ENCODE measurements at places on chromosomes 6 and 20. TPM values are rescaled to one million over a fixed set of nuclear protein-coding genes. Genes with fewer than 3 reads are reported as not detected.

DNA sequence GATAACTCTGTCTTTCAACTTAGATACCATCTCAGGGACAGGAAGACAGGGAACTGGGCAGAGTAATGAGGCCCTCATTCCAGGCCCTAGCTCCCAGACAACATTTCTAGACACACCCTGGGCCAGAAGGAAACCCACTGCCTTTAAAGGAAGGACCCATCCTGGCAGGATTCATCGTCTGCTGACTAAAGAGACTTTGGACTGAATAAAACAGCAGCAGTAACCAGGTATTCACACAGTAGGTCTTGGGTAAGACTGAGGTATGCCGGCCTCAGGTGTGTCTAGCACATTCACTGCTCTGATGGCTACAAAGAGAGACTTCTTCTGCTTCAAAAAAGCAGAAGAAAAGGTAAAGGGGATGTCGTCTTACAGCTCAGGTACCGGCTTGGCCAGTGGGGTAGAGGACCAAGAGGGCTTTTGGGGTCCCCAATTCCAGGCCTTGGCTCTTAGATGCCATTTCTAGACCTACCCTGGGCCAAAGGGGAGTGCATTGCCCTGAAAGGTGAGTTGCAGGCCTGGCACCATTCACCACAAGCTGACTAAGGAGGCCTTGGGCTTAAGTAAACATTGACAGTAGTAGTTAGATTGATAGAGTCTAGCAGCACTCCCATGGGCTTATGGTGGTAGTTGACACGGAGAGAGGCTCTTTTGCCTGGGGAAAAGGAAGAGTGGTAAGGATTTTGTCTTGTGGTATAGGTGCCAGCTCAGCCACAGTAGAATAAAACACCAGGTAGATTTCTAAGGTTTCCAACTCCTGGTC lies 13.4 kb downstream of the SNX14 start:
- no peak overlapping the region for H3K4me3 ChIP-seq
- H3K36me3 ChIP-seq: no peaks in the 10 kb centered on the region
- H3K4me1 ChIP-seq: peaks cover 4% of the 10 kb centered on the region
- DNase-seq: no peak
- H3K27ac ChIP-seq: no peak overlapping the region

- no peak for DNase-seq
- H3K36me3 ChIP-seq: no peaks in the 10 kb centered on the region
- no peak overlapping the region for H3K27ac ChIP-seq
- no peaks in the 10 kb centered on the region for H3K27me3 ChIP-seq
- H3K4me3 ChIP-seq: no peak overlapping the region
Measured at GRCh38 chr20:23923891-23924435, 44.4 kb upstream of the CST5 start.

GRCh38 chr6:105550955-105551620 lies 148.2 kb upstream of the PREP start:
- DNase-seq: no peak
- H3K4me3 ChIP-seq: no peak overlapping the region
- H3K4me1 ChIP-seq: no peaks in the 10 kb centered on the region
- H3K36me3 ChIP-seq: no peaks in the 10 kb centered on the region
- H3K27me3 ChIP-seq: no peaks in the 10 kb centered on the region

GRCh38 chr20:8714206-8714605 lies 354.7 kb upstream of the PLCB4 start:
- no peak for DNase-seq
- H3K4me3 ChIP-seq: no peak overlapping the region
- H3K27ac ChIP-seq: no peak overlapping the region
- no peaks in the 10 kb centered on the region for H3K4me1 ChIP-seq
- H3K36me3 ChIP-seq: no peaks in the 10 kb centered on the region

DNA sequence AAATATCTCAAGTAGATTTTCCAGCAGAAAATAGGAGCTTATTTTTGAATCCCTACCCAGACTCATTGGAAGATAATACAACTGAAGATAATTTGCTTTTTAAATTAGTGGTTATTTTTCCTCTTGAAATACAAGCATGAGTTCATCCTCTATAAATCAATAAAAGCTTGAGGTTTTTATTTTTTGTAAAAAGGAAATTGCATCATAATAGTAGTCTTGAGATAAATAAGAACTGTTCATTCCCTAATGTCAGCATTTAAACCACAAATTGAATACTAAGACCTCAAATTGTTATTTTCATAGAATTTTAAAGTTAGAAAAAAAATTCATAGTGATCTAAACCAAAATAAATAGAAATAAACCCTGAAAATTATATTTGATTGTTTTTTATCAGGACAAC lies 719.1 kb downstream of the CD109 start:
- H3K36me3 ChIP-seq: no peaks in the 10 kb centered on the region
- no peak overlapping the region for H3K4me3 ChIP-seq
- H3K27ac ChIP-seq: no peak overlapping the region

DNA sequence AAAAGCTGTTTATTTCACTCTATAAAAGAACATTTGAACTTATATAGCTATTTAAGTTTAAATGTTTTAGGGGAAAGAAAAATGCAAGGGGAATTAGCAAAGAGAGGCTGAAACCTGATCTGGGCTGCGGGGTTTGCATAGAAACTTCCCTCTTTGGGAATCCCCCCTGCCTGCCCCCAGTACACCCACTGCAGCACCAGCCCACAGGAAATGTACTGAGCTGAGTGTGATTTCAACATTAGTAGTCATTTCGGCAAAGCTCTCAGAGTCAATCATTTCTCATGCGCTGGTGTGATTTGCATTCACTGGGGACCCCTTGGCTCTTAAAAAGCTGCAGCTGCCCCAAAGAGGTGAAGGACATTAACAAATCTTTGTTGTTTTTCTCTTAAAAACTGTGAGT lies 859.4 kb downstream of the MAFB start:
- H3K4me3 ChIP-seq: no peak overlapping the region
- H3K27ac ChIP-seq: no peak overlapping the region
- no peaks in the 10 kb centered on the region for H3K4me1 ChIP-seq
- DNase-seq: no peak

GRCh38 chr6:26327450-26328264 lies 37.3 kb upstream of the BTN3A2 start:
- peaks cover 47% of the 10 kb centered on the region for H3K27me3 ChIP-seq
- peak overlapping the region; percentile 42 for H3K4me3 ChIP-seq
- H3K4me1 ChIP-seq: no peaks in the 10 kb centered on the region
- no peak overlapping the region for H3K27ac ChIP-seq
- H3K36me3 ChIP-seq: no peaks in the 10 kb centered on the region

GRCh38 chr6:166434336-166434735 lies 51.6 kb upstream of the MPC1 start:
- no peaks in the 10 kb centered on the region for H3K36me3 ChIP-seq
- DNase-seq: no peak
- no peak overlapping the region for H3K4me3 ChIP-seq
- H3K27me3 ChIP-seq: no peaks in the 10 kb centered on the region

DNA sequence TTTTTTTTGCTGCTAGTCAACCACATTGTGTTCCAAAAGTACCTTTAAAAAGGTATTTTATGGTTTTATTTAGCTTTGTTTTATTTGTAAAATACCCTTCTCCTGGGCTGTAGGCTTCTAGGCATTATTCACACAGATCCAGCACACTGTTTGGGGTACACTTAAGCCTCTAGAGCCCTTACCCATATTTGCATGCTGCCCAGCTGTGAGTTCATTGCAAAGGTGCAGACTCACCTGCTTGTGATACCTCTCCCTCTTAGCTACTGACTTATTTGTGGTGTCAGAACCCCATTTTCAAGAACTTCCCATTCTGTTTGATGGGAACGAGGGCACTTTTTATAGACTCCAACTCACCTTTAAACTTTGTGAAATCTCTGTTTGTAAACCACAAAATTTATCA lies 69.8 kb downstream of the RIN2 start:
- no peak for DNase-seq
- H3K27ac ChIP-seq: peak overlapping the region; percentile 62
- H3K4me1 ChIP-seq: peaks cover 21% of the 10 kb centered on the region
- H3K4me3 ChIP-seq: no peak overlapping the region
- no peaks in the 10 kb centered on the region for H3K27me3 ChIP-seq

GRCh38 chr6:37507077-37507476 lies 7.4 kb upstream of the CCDC167 start:
- H3K4me1 ChIP-seq: no peaks in the 10 kb centered on the region
- H3K27ac ChIP-seq: no peak overlapping the region
- peaks cover 11% of the 10 kb centered on the region for H3K27me3 ChIP-seq
- no peaks in the 10 kb centered on the region for H3K36me3 ChIP-seq
- no peak for DNase-seq
- no peak overlapping the region for H3K4me3 ChIP-seq

DNA sequence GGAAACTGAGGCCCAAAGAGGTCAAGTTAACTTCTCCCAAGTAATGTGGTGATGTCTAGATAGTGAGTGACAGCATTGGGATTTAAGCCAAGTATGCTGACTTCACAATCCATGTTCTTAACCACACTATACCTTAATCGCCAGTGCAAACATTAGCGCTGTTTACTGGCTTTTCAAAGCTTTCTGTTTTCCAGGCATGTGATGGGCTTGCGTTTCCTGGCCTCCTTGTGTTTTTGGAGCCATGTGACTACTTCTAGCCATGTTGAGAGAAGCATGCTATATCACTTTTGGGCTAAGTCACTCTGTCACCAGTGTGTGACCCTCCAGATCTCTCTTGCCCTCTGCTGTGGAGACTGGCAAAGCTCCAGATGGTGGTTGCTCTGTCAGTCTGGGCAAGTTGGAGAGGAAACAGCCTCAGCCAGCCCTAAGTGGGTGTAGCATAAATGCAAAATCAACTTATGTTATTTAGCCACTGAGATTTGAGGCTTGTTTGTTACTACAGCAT lies 76.9 kb downstream of the ANKRD6 start:
- no peaks in the 10 kb centered on the region for H3K36me3 ChIP-seq
- no peak overlapping the region for H3K27ac ChIP-seq
- peak; percentile 7 for DNase-seq
- H3K4me1 ChIP-seq: no peaks in the 10 kb centered on the region

DNA sequence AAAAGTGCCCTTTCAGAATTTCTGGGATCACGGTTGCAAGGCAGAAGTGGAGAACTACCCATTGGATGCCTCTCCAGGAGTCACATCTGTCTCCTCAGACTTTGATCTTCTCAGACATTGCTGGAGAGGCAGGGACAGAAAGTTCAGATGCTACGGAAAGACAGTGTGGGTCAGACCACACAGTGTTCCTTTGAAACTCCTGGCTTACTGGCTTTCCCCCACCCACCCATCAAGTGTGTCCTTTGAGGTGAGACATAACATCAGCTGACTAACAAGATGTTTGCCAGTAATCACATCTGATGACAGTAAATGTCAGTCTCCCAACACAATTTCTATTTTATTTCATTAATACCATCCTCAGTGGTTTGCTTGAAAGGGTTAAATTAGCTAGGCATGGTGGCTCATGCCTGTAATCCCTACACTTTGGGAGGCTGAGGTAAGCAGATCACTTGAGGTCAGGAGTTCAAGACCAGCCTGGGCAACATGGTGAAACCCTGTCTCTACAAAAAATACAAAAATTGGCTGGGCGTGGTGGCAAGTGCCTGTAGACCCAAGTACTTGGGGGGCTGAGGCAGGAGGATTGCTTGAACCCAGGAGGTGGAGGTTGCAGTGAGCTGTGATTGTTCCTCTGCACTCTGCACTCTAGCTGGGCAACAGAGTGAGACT lies 67.2 kb upstream of the SNX9 start:
- no peak overlapping the region for H3K4me3 ChIP-seq
- DNase-seq: no peak
- no peaks in the 10 kb centered on the region for H3K4me1 ChIP-seq
- H3K27me3 ChIP-seq: no peaks in the 10 kb centered on the region
- H3K36me3 ChIP-seq: no peaks in the 10 kb centered on the region

- H3K4me3 ChIP-seq: no peak overlapping the region
- no peaks in the 10 kb centered on the region for H3K27me3 ChIP-seq
- H3K36me3 ChIP-seq: peaks cover 17% of the 10 kb centered on the region
- H3K4me1 ChIP-seq: no peaks in the 10 kb centered on the region
- DNase-seq: no peak
- H3K27ac ChIP-seq: no peak overlapping the region
Measured at GRCh38 chr6:84193114-84193708, 34.2 kb downstream of the CEP162 start.

- H3K36me3 ChIP-seq: peaks cover 10% of the 10 kb centered on the region
- DNase-seq: no peak
- no peaks in the 10 kb centered on the region for H3K27me3 ChIP-seq
- H3K4me1 ChIP-seq: no peaks in the 10 kb centered on the region
Measured at GRCh38 chr6:125927761-125928160, 28.8 kb upstream of the HINT3 start.

DNA sequence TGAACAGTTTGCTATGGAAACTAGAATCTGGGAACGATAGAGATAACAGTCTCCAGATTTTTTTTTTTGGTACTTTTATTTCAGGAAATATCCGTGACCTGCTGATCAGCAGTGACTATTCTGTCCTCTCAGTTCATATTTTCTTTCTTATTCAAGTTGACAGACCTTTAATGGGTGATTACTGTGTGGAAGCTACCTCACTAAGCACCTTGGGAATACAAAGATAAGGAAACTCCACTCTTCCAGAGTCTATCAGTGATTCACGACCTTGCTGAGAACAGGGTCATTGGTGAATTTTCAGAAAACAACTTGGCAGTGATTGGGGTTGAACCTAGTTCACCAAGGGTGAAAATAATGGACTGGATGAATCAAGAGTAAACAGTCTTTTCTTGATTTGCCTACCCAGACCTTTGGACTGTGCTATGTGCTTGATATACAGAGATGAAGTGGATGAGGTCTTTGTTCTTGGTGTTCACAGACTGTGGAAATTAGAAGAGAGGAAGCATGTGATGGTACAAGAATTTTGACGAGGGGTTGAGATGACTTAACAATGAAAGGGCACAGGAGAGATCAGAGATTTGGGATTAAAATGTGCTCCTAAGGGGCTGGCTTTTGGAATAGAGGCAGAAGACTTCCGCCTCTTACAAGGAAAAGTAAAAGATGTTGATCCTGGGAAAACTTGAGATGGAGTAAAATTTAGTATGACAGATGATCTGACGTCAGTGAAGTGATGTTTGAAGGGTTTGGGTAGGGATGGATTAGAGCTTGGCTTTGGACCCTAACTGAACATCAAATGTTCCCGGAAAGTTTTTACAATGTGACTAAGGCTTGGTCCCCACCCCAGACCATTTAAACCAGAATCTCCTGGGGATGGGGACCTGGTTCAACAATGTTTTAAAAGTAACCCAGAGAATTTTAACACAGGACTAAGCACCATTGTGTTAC lies 1.2 kb downstream of the KAT14 start:
- H3K36me3 ChIP-seq: peaks cover 2% of the 10 kb centered on the region
- no peaks in the 10 kb centered on the region for H3K27me3 ChIP-seq
- peak overlapping the region; percentile 88 for H3K4me3 ChIP-seq
- DNase-seq: no peak
- H3K27ac ChIP-seq: peak overlapping the region; percentile 89

Gene IL20RA
- 0.99 TPM for total RNA-seq

Gene DZANK1
- 2.1 TPM for total RNA-seq

Gene TAP2
- 5.1 TPM for total RNA-seq

Gene SASH1
- 9.4 TPM for total RNA-seq

Gene CRISP3
- not detected for total RNA-seq

Gene SSTR4
- total RNA-seq: not detected

Gene AVP
- not detected for total RNA-seq

Gene TRIM38
- total RNA-seq: 0.12 TPM

Gene OVOL2
- total RNA-seq: 0.24 TPM
